Stomach (tissue), 19 donors: ENCODE measurements at places on chromosomes 7 and 10.

DNA sequence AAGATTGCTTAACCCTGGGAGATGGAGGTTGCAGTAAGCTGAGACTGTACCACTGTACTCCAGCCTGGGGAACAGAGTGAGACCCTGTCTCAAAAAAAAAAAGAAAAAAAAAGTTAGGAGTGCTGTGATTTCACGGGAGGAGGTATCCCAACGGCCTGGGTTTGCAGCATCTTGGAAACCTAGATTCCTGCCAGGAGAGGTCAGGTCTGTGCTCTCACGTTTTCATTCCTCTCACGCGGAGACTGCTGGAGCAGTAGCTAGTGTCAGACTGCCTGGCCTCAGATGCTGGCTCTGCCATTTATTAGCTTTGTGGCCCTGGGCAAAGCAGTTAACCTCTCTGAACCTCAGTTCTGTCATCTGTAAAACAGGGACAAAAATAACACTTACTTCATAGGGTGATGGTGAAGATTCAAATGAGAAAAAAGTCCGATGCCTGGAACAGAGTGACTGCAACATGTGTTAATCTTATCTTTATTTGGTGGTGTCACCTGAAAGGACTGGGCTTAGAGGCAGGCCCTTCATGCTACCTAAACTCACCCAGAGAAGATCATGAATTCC is 94.9 kb downstream of the GAD2 start:
- no peak for DNase-seq

DNA sequence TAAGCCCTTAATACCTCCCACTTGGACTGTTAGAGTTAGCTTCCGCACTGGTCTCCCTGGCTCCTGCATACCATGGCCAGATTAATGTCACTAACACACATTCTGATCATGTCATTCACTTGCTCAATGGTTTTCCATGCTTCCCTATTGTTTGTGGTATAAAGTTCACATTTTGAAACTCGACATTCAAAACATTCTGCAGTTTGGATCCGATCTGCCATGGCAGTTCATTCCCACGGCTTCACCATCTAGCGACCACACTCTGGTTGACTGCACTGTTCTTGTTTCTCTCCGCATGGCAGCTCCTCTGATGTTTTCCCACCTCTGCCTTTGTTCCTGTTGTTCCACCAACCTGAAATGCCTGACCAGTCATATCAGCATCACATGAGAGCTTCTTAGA is 87.4 kb upstream of the WAC start:
- DNase-seq: no peak

GRCh38 chr10:31583293-31583692 is 264.3 kb downstream of the ZEB1 start:
- DNase-seq: peak; percentile 36

DNA sequence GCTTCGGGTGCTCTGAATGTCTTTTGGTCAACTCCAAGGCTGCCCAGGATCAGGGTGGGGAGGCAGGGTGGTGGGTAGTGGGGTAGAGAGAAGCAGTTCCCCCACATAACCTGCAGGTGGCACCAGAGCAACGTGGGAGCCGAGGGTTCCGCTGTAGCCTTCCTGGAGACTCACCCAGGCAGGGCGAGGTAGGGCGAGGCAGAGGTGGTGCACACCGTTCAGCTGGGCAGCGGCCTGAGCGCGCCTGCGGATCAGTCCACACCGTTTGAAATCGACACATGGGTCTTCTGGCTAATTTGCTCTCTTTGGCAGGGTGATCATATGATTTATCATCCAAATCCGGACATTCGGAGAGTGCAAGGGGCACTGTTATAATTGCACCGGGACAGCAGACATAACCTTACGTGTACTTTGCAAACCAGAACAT is 41.4 kb upstream of the MAP3K8 start:
- DNase-seq: peak; percentile 77

- DNase-seq: no peak
These were observed 35.4 kb downstream of the CTTNBP2 start for GRCh38 chr7:117837841-117838240.

GRCh38 chr10:124028700-124029480 is 64.5 kb downstream of the CHST15 start:
- no peak for DNase-seq

DNA sequence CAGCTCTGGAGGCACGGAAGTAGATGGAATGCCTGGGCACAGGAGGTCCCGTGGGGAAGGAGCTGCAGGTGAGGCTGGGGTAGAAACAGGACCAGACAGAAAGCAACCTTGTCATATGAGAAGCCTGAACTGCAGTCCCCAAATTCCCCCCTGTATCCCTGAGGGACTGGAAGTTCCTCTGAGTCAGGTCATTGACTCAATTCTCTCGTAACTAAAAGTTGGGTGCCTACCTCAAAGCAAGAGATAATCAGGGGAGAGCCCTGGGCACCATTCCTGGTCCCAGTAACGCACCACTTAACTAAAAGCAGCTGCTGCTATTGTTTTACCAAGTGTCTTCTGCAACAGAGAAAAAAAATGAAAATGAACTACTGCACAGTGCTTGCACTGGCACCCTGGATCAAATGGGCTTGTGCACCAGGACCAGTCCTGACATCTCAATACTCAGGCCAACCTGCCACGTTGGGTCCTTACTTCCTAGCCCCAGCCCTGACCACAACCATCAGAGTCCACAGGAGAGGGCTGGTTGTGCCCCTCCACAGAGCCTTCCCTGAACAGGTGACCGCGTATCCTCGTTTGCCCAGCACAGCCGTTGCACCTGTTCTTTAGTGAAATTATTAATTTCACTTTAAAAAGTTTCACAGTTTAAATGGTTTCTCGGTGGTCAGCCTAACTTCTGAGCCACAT is 79.3 kb downstream of the GRID1 start:
- DNase-seq: no peak

DNA sequence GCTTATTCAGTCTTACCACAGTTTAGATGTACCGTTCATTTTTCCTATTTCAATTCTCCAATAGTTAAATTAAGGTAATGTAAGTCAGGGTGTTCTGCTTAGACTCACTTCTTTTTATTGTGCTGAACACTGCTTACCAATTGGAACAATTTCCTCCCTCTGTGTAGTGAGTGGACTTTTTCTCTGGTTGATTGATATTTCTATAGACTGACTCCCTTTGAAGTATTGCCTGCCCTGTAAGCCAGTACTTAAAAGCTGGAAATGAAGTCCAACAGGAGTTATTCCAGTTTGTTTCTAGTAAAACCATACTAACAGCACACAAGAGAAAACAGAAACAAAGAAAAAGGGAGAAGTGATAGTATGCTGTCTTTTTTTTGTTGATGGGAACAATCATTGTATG is 1674.9 kb downstream of the REEP3 start:
- peak; percentile 9 for DNase-seq

DNA sequence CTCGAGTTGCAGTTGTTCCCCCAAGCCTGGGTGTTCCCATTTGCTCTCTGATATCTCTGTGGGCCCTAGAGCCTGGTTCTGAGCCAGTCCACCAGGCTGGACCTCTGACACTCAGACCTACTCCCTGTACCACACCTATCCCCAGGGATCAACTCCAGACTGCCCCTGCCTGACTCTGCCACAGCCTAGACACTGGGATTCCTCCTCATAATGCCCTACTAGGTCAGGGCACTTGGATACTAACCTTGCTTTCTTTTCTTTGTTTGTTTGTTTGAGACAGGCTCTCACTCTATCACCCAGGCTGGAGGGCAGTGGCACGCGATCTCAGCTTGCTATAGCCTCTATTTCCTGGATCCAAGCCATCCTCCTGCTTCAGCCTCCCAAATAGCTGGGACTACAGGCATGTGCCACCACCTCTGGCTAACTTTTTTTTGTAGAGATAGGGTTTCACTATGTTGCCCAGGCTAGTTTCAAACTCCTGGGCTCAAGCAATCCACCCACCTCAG is 30.8 kb upstream of the PDCD4 start:
- DNase-seq: peak; percentile 46

DNA sequence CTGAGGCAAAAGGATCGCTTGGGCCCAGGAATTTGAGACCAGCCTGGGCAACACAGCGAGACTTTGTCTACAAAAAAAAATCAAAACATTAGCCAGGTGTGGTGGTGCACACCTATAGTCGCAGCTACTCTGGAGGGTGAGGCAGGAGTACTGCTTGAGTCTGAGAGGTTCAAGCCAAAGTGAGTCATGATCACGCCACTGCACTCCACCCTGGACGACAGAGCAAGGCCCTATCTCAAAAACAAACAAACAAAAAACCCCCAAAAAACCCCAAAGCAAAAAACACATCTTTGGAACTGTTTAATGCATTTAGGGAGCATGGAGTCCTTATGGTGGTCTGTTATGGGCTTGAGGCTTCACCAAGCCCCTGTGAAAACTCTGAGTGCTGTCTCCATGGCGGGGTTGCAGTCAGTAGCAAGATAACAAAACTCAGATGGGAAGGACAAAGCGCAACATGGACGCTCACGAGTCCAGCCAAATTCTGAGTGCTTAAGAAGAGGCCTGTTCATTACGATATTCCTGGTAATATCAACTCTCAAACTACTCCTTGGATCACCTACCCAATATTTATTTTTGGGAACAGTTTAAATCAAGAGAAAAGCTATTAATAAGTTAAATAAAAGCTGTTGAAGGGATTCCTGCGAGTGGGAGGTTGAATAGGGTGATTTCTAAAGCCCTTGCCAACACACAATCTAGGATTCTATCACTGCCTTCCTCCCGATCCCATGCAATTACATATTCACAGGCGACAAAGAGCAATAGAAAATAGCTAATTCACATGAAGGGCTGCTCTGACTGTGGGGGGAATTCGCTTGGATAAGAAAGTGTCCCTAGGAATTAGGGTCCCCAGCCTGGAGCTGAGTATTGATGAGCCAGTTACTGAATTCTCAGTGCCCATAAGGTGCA is 123.3 kb downstream of the HIPK2 start:
- peak; percentile 52 for DNase-seq

GRCh38 chr7:116674508-116675173 is 2.6 kb downstream of the MET start:
- no peak for DNase-seq

DNA sequence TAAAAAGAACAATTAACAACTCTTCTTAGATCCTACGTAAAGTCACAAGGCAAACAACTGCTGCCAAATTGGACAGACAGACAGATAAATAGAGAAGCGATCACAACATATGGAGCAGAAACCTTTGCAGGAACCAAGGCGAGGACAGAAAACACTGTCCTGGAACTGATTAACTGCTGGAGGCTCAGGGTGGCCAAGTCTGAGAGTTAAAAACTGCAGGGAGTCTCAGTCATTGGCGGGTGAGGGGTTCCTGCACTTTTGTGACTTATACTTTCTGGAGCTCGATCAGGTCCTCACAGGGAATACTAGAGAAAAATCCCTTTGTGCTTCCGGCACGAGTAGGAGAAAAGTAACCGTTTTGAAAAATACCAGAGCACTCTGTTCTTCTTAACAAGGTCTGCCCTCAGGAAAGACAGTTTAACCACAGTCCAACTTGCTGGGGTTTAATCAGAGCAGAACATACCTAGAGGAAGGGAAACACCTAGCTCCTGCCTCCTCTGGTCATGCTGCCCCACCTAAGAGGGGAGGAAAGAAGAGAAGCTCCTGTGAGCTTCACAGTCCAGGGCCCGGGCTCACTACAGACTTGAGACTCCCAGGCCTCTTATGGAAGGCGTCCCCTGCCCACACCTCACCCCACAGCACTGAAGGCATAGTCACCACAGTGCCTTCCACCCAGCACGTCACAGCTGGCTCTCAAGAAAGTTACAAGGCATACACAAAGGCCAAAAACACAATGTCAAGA is 74.9 kb downstream of the LARP4B start:
- no peak for DNase-seq

DNA sequence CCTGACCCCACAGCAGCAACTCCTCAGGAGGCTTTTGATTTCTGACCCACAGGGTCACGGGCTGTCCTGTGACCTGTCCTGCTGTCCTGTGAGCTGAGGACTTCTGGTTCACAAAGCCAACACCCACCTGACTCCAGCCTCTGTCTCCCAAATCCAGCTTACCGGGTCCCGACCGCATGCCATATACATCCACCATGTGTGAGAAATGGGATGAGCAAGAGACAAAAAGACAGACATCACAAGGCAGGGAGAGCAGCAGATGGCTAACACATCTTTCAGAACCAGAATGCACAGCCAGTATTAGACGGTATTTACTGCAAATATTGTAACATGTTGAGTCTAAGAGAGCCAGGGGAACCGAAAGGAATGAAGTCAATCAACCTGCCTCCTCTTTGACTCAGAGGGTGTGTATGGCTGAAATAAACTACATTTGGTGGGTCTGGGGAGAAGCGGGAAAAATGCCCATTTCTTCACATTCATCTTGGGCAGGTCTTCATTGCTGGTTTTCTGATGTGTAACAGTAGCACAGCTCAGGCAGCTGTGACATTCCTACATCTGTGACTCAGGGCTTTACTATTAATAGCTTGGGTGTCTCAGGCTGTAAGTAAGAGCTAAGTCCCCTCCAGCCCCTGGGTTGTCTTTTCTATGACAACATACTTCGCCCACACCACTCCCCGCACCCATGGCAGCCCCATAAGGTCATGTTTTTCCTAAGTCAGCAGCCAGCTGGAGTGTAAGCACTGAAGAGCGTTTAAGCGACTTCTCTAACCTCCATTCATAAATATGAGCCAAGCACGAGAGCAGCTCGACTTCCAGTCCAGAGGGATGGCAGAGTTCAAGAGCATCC is 25.0 kb downstream of the ABLIM1 start:
- peak; percentile 82 for DNase-seq

DNA sequence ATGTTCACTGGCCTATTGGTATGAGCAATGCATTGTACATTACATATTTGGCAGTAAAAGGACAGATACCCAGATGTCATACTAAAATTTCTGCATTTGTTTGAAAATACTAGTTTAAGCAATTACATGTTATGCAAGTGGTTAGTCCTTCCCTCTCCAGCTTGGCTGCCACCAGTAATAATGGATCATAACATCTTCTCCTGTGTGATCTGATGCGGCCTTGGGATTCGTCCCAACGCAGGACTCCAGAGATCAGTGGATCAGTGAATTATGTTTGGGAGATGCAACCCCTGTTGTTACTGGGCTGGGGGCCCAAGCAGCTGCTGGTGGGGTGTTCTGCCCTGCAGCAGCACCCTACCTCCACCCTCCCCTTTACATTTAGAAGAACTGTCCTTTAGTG is 11.2 kb upstream of the PDK4 start:
- DNase-seq: no peak

- DNase-seq: no peak
These were observed 194.8 kb downstream of the FANK1 start for GRCh38 chr10:126090911-126091728.

DNA sequence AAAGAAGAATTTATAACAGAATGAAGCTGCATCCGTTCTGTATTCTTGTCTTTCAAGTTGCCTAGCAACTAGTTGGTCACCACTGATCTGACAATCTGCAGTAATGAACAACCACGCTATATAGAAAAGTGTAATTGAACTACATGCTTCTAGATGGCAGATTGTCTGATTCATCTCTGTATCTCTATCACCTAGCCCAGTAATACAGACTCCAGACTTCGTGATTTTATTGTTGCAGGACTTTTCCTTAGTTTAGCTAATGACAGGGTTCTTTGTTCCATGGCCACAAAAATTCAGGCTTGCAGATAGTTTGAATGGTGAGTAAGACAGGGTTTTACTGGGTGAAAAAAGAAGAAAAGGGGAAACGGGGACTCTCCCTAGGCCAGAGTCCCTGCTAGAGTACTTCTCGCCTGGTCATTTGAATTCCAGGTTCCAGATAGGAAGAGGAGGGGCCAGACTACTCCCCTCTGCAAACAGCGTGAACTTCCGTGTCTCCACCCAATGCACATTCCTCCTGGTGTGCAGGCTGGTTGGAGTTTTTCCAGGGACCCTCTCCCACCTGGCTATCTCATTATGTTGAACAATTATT is 45.9 kb downstream of the COL1A2 start:
- no peak for DNase-seq

GRCh38 chr7:105640956-105641810 is 59.9 kb upstream of the EFCAB10 start:
- no peak for DNase-seq

GRCh38 chr10:6309816-6310215 is 107.1 kb downstream of the PFKFB3 start:
- DNase-seq: no peak

GRCh38 chr10:23095404-23095965 is at the start of gene MSRB2:
Gene MSRB2 (plus strand): TSS chr10:23095579. CDS start chr10:23095609, 30 bp downstream.
- DNase-seq: peak; percentile 91
